Esophagus muscularis mucosa (tissue), 4 donors: ENCODE measurements at places on chromosomes 4 and X. TPM values are rescaled to one million over a fixed set of nuclear protein-coding genes. Genes with fewer than 3 reads are reported as not detected.
A peak's percentile ranks its signal among the peaks of the same experiment; 100 is the strongest.

SLC25A31 gene
- not detected for total RNA-seq

SPACA5 gene
- not detected for total RNA-seq

SH3D19 gene
- 184 TPM for total RNA-seq

KIT gene
- 74.2 TPM for total RNA-seq

PCYT1B gene
- total RNA-seq, result 9.8 TPM

GPR119 gene
- total RNA-seq, result not detected

DNA sequence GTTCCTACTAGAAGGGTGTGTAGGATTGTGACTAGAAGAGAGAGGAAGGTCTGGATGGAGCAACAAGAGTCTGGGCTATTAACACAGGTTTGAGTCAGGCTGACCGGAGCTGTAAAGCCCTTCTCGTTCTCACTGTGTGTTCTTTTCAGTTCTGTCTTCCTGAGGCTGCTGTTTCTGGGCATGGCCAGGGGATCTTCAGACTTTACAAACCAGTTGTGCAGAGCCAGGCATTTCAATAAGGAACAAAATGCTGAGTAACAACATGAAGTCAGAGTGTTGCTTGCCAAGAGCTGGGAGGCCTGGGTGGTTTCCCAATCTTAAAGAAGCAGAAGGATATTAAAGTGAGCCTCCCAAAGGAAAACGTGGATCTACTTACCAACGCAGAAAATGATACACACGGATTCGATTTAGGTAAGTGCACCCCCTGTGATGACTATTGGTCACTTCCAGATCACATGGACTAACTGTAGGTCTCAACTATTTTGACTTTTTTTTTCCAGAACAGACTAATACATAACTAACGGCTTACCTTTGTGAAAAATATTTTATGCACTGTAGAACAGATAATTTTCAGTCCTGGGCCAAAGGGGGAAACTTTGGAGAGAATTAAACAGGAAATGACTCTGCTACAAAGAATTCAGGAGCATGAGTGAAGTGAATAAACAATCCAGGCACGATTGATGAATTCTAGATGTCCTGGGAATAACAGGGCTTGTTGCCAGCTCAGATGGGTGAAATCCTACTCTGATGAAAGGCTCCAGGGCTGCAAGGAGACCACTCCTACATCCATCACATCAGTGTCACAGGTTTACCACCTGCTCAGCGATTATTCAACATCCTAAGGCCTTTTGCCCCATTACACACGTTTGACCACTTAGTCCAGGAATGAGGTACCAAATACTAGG is 94.5 kb downstream of the ANXA3 start:
- peak; percentile 95 for DNase-seq

DNA sequence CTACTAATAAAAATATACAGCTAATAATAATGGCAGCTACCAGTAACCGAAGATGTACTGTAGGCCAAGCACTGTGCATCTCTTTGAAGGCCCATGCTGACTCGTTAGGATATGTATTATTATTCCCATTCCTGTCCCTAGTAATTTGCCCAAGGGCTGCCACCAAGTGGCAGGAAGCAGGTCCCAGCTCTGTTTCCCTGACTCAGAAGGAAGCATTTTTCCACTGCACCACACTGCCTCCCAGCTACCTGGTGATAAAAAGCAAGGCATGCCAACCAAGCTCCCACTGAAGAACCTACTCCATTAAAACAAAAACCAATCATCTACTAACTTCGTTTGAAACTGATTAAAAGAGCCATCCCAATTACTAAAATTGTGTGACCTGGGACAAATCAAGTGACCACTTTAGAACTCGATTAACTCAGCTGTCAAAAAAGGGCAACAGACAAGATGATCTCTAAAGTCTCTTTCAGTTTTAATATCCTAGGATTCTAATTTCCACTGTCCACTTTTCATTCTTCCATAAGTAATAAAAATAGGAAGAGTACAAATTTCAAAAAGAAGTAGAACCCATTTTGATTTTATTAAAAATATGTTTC is 24.3 kb upstream of the PGM2 start:
- no peak for DNase-seq

GRCh38 chr4:71237641-71238040 is 101.2 kb upstream of the SLC4A4 start:
- no peak for DNase-seq

DNA sequence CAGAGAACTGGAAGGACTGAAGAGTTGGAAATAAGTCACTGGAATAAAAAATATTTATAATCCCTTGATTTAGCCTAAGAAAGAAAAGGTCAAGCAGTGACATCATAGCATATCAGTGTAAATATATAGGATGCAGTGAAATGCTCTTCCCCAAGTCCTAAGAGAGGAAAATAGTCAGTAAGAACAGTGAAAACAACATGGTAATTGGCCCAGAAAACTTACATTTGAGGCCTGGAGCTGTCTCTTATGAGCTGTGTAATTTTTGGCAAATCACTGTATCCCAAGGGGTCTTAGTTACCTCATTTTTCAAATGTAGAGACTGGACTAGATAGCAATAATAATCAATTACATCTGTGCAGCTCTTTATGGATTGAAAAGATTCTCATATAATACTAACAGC is 255.7 kb upstream of the AR start:
- DNase-seq, result no peak

- DNase-seq, result no peak
These were observed 684.5 kb downstream of the GRID2 start for GRCh38 chr4:92988301-92988700.

DNA sequence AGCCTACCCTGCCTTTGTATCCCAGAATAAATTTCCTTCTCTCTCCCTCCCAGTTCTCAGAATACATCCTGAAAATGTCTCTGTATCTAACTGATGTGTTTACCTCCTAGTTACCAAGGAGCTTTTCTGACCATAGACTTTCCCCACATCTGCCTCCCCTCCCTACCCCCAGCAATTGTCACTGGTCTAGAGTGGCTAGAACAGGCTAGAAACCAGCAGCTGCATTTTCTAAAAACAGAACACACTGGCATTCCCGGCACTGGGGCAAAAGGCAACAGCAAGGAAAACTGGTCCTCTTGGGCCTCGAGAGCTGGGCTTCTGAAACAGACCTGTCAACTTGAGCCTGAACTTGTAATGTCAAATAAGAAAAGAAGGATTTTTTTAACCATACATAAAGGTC is 16.4 kb downstream of the TASL start:
- DNase-seq, result no peak

DNA sequence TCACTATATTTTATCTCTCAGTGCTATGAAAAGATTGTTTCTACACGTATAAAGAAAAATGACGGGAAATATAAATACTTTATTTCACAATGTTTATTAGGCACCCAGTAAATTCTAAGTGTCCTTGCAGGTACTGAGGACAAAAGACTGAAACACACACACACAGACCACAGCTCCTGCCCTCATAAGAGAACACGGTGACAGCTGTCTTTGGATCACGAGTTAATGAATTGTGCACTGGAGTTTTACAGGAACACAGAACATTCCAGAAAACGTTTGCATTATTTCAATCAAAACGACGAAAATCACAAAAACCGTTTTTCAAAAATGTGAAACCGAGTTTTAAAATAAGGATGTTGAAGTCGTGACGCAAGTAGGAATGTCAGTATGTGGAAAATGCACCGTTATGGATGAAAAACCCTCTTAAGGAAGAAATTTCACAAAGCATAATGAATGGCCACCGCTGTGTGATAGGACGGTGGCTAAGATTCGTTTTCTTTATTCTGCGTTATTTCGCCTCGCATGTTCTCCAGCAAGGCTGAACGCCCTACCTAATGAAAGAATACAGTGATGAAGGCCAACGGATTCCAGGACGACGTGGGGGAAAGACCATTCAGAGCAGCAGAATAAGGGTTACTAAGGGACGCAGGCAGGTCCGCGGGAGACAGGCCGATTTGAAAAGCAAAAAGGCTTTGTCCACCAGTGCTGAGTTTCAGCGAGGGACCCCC is 24.2 kb downstream of the FAM156A start:
- DNase-seq, result no peak

DNA sequence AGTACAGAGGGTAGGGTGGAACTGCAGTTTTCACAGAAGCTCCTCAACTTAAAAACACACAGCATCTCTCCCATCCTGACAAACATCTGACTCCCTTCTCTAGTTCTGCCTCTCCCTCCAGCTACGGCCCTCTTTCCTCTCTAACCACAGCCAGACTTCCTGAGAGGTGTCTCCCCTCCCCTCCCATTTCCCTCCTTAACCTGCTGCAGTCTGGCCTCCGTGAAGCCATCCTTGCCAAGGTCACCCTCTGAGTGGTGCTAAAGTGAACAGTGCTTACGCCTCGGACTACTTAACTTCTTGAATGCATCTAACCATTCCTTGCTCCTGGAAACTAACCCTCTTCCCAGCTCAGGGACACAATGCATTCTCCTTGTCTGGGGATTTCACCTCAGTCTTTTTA is 53.3 kb downstream of the RTL5 start:
- no peak for DNase-seq

DNA sequence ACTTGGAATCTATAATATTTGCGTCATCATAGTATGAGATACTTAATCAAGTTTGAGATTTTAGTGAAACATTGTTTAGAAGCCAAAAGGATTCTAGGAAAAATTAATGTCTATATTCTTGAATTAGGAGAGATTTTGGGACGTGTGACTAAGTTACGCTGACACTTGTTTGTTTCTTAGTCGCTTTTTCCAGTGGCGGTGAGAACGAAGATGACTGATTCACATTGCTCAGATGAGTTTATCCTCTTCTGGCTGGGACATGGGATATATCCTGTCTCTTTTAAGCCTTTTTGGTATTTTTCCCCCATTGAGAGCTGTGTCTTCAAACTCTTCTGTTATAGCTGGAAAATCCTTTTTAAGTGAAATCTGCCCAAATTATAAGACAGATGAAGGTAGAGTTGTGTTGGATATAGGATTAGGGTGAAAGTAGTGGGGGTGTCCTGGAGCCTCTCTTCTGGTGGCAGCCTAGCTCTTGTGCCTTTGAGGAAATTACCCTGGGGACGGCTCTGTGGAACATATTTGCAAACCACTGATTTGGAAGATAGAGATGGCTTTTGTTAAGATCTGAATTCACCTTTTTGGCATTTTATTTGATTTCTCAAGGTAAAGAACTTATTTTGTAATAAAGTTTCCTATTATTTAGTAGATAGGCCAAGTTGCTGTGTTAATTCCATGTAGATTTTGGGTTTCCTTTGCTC is 49.7 kb downstream of the HTT start:
- no peak for DNase-seq

DNA sequence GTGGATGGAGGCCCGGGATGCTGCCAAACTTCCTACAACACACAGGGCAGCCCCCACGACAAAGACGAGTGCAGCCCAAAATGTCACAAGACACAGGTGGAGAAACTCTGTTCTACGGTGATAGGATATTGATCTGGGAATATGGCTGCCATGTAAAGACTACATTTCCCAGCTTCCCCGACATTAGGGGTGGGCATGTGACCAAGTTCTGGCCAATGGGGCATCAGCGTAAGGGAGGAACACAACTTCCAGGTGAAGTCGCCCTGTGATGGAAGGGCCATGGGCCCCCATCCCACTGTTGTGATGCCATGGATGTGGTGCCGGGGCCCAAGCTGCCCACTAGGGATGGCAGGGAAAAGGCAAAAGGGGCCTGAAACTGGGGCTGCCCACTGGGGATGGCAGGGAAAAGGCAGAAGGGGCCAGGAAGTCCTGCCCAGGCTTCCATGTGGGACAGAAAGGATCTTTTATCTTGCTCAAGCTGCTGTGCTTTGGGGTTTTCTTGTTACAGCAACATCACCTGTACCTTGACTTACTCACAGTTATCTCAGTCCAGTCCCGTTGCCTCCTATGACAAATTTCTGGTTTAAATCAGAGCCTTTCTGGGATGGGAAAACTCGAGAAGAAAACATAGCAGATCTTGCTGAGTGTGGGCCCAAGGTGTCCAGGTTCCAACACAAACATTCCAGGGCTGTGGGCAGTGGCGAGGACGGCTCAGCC is 9.7 kb upstream of the ADRA2C start:
- DNase-seq, result no peak
